GM18507 (cell line): ENCODE measurements at places on chromosomes 1 and 21.

GRCh38 chr1:204157962-204158361 lies 6.1 kb upstream of the ETNK2 start:
- no peak for DNase-seq

DNA sequence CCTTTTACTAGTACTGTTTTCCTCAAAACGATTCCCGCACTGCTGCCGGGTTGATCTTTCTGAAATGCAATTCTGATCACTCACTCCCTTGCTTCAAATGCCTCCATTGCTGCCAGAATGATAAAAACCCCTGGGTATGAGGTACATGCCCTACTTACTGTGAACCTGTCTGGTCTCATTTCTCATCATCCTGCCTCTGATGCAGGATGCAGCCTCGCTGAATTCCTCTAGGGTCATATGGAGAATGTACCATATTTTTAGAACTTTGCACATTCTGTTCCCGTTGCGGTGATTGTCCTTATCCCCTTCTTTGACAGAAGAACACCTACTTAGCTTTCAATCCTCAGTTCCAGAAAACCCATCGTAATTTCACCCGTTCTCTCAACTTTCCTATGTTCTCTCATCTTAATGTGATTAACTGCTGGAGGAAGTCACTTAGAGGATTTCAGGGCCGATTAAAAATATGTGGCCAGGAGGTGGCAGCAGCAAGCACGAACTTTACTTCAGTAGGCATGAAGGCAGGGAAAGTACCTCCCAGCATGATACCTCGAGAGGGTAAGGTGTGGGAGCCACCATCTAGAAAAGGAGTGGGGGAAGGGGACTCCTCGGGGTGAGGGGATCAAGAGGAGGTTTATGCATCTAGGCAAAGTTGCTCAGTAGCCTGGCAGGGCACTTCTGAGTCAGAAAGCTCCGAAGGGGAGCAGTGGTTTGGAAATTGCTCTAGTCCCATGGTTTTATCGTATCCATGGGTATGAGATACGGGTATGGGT lies 361.5 kb upstream of the ZP4 start:
- DNase-seq, result no peak

DNA sequence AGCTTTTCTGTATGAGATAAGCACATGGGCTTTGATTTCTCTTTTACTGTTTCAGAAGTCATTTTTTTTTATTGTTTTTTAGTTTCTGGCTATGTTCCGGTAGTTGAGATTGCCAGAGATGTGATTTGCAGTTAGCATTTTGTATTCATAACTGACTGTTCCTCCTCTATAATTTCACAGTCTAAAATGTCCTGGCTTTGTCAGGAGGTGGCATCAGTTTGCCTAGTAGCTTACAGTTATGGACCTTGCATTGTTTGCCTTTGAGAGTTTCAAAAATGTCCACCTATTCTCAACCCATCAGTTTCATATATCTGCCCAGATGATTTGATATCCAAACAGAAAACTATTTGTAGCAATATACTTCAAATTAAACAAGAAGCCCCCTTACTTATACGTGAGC lies 39.5 kb upstream of the ST6GALNAC3 start:
- no peak for DNase-seq

GRCh38 chr1:61951731-61952580 lies 209.7 kb downstream of the PATJ start:
- no peak for DNase-seq

DNA sequence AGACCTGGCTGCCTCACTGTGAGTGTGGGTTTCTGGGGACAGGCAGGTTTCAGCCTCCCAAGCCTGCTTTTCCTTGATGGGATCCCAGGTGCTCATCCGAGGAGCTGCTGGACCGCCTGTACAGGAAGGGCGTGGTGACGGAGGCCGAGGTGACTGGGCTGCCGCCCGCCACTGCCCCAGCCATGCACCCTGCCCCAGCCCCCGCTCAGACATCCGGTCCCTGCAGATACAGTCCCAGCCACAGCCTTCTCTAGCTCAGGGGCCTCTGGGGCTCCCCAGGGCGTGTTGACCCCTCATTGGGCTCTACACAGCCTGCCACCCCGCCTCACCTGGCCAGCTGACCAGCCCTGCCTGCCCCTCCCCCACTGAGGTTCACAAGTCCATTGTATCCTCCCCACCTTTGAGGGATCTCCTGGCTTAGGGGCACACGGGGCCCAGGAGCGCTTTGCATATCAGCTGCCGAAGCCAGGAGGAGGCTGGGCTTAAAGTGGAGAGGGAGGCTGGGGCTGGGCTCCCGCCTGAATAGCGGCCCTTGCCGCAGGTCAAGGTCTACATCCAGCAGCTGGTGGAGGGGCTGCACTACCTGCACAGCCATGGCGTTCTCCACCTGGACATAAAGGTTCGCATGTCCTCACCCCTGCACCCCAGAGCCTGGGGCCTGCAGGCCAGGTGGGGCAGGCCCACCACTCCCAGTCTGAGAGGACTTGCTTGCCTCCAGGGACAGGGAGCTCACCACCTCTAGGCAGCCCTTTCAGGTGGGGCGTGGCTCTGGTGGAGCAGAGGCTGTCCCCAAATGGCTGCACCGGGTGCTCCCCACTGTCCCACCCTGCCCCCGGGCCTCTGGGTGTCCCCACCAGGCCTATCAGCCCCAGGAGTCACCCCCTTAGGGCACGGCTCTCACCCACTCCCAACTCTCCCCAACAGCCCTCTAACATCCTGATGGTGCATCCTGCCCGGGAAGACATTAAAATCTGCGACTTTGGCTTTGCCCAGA lies 38.5 kb downstream of the TRIM11 start:
- no peak for DNase-seq

DNA sequence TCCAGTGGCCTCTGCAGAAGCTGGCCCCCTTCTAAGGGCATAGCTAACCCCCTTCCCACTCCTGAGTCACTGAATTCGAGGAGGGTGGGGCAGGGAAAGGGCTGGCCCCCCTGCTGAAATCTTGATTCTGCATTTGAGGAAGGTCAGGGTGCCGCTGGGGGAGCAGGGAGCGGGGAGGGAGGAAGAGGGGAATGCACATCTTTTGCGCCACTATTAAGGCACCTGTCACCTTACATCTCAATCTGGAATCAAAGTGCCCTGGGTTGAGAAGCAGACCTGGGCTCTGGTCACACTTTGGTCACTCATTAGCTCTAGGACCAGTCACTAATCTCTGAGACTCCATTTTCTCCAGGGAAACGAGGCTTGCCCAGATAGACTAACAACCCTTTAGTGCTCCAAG lies 62.0 kb downstream of the TOR1AIP2 start:
- DNase-seq, result no peak

DNA sequence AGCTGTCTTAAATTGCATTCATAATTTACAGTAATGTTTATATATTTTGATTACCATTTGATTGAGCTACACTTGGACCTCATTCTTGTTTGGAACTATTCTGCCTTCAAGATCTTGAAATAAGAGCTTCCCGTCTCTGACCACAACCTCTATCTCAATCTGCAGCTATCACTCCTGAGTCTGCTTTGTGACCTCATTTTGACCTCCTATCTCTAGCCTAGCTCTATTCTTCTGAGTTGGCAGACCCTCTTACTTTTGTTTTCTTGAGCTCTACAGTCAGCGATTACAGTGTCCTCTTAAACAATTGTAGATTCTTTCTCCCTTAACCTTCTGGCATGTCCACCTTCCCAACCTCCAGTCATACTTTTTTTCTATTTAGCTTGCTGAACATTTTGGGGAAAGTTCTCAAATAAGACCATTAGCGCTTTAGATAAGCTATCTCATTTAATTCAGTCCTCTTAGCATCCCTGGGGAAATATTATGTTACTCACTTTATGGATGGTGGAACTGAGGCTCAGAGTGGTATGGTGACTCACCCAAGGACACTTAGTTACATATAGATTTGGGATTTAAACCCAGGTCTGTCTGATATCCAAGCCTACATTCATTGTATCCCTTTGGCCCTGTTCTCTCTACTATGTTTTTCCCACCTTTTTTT lies 19.1 kb downstream of the RPAP2 start:
- no peak for DNase-seq

DNA sequence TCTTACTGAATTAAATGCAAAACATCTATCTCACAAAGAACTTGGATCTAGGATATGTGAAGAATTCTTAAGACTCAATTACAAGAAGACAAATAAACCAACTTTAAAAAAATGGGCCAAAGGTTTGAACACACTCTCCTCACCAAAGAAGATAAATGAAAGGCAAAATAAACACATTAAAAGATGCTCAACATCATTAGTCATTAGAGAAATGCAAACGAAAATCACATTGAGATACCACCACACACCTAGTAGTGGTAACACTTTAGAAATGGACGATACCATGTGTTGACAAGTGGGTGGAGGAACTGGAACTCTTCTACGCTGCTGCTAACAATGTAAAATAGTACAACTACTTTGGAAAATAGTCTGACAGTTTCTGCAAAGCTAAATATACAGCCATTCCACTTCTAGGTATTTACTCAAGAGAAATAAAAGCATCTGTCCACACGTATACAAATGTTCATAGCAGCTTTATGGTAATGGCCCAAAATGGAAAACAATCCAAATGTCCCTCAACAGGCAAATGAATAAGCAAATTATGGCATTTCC lies 194.3 kb downstream of the RHOU start:
- DNase-seq, result no peak

GRCh38 chr21:14981246-14981645 lies 83.6 kb downstream of the NRIP1 start:
- DNase-seq, result no peak

DNA sequence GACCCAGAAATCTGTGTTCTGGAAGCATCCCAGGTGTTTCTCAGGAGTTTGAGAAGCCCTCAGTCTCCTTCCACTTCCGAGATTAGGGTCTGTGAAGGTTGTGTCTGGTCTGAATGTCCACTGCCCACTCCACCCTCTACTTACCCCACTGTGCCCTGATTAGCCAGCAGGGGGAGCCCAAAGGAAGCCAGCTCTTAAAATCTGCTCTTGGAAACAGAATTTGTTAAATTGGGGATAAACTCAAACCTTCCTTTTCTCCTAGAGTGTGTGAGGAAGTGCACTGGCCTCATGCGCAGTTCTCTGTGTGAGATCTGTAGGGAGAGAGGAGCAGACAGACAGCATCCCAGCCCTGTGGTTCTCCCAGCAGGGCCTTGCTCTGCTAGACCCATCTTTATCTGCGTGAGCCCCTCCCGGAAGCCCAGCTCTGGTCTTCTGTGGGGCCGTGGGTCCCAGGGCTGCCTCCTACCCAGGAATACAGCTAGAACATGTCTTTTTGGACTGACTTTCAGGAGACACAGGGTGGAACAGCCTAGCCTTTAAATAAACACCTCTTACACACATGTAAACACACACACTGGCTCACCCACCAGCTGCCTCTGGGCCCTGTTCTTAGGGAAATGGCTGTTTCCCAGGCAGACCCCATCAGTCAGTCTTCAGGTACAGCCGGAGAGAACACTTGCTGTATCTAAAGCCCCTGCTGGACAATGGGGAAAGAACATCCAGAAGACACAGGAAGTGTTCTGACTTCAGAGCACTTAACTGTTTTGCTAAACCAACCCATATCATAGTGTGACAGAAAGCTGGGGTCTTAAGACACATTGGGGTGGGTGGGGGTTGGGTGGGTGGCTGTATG lies 52.2 kb downstream of the SMYD2 start:
- DNase-seq, result no peak

DNA sequence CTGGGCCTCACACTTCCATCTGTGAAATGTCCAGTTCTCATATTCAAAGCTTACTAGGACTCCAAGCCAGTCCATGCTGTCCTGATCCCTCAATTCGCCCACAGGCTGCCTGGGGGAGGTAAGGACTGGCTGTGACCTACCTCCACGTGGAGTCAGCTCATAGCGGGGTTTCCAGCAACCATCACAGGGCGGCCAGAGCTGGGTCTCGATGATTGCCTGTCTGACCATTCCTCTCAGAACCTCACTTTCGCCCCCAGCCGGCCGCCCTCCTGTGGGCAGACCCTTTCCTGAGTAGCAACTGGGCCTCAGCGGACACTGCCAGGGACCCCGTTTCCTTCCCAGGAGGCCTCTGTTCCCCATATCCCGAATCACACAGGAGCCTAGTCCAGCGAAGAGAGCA lies 3.4 kb upstream of the RUNX3 start:
- no peak for DNase-seq

GRCh38 chr1:111476761-111477309 lies 3.1 kb downstream of the C1orf162 start:
- no peak for DNase-seq

- no peak for DNase-seq
Measured at GRCh38 chr1:108670131-108670773, 9.4 kb upstream of the HENMT1 start.

GRCh38 chr1:41482001-41482765 lies 2.3 kb downstream of the EDN2 start:
- no peak for DNase-seq

DNA sequence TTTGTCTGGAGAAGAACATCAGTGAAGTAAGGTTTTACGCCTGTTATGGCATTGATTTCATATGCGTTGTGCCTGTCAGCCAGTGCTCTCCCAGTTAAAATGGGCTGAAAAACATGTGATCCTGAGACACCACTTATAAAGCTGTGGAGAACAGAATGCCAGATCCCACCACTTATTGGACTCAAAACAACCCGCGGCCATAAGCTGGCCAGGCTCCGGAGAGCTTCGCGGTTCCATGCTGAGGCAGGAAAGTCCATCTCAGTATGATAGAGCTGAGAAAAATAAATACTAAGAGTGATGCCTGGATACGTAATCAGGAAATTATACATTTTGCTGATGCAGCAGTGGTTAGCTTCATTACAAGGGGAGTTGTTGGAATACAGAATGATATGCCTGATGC lies 5.1 kb downstream of the APOBEC4 start:
- no peak for DNase-seq

DNA sequence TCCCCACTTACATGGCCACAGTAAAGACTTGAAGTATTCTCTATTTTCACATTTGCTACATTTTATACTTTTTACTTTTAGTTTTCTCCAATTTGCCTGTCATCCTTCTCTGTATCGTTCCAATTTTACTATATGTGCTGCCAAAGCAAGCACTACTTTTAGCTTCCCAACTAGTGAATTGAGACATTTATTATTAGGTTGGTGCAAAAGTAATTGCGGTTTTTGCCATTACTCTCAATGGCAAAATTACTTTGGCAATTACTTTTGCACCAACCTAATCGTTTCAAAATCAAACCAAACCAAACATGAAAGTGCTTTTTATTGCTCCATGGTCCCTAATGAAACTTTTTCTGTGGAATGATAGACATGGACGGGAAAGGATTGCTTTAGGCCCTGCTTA lies 56.6 kb upstream of the ATF3 start:
- no peak for DNase-seq

- DNase-seq, result no peak
Measured at GRCh38 chr1:79845936-79846335, 839.4 kb upstream of the ADGRL4 start.

- no peak for DNase-seq
Measured at GRCh38 chr1:44405798-44406736, 1.0 kb downstream of the RNF220 start.
